ENCODE measurements at places on chromosomes 16 and 17.

- DNase-seq: no peak
Measured at GRCh38 chr17:60496041-60496440, 30.0 kb downstream of the APPBP2 start.

- no peak for DNase-seq
Measured at GRCh38 chr17:17151541-17151940, 54.6 kb downstream of the PLD6 start.

- no peak for DNase-seq
Measured at GRCh38 chr17:41462705-41463104, 4.5 kb downstream of the KRT32 start.

- DNase-seq: no peak
Measured at GRCh38 chr17:66625311-66625767, 209.6 kb upstream of the CACNG5 start.

- no peak for DNase-seq
Measured at GRCh38 chr17:2749058-2749783, at the start of gene CCDC92B. TSS of gene CCDC92B (minus strand) at chr17:2749652. CDS start at chr17:2735145, 14,507 bp downstream.

DNA sequence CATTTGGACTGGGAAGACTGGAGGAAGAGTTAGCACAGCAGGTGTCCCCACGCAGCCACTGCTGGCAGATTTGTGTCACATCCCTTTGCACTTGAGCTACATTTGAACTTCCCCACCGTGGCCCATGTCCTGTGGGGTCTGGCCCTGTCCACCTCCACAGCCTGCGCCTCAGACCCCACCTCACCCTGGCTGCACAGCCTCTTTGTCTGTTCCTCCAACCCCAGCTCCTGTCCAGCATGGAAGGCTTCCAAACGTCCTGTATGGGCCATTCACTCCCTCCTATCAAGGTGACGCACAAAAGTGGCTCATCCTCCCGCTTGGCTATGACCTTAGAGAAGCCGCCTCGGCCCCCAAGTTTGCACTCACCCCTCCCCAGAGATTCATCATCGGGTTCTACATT, 200.6 kb downstream of the FOXL1 start:
- no peak for DNase-seq

DNA sequence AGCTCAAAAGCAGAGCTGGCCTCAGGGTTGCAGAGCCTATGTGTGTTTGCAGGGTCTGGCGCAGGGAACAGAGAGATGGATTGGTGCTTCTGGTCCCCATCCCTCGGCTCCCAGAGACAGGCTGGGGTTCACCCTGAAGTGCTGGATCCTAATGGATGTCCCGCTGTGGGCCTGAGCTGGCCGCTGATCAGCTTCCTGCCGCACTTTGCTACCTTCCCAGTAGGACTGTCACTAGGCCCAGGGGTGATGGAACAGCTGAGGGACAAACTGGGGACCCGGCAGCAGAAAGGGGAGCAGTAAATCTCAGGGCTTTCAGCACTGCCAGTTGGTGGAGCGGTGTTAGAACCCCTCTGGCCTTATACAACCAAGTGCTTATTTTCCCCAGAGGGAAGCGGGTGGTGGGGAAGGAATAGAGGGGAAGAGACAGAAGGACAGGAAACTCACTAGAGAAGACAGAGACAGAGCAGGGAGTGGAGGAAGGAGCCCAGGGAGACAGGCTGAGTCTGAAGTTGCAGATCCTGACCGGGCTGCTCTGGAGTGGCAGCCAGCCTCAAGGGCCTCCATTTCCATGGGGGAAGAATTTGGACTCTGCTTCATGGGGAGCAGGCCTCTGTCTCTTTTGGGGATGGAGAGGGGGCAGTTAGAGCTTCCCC, 78.6 kb downstream of the MRM1 start:
- no peak for DNase-seq

GRCh38 chr16:7362231-7362630, 29.6 kb downstream of the RBFOX1 start:
- no peak for DNase-seq

GRCh38 chr16:11611871-11612664, 25.3 kb upstream of the LITAF start:
- DNase-seq: no peak

GRCh38 chr17:73770849-73771229, 126.6 kb upstream of the SDK2 start:
- no peak for DNase-seq

DNA sequence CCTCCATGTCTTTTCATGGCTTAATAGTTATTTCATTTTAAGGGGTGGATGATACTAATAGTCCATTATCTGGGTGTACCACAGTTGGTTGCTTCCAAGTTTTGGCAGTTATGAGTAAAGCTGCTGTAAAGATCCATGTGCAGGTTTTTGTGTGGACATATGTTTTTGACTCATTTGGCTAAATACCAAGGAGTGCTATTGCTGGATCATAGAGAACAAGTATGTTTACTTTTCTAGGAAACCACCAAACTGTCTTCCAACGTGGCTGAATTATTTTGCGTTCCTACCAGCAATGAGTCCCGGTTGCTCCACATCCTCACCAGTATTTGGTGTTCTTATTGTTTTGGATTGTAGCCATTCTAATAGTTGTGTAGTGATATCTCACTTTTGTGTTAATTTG, 181.9 kb downstream of the SPECC1 start:
- no peak for DNase-seq

DNA sequence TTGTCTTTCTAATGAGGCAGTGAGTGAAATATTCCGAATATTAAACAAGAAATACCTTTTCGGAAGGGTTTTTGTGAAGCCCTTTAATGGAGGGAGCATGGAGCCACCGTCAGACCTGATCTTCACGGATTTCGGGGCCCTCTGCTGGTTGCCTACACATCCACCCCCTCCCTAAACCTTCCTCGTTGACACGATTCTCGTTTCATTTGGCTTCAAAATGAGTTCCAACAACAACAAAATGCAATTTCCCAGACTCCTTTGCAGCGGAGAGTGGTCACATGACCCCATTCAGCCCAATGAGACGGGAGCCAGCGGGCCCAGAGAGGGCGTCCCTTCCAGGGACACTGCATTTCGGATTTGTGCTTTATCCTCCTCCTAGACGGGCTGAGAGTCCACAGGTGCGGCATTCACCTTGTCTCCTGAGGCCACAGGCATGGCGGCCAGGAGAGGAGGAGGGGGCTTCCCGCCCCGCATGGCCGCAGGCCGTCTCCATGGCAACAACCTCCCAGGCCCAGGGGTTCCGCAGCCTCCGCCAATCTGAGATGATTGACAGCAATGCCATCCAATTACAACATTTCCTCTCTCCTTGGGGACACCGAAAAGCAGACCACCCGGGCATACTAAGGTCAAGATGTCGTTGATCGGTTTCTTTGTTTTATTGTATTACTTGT, 259.8 kb downstream of the C16orf95 start:
- no peak for DNase-seq

DNA sequence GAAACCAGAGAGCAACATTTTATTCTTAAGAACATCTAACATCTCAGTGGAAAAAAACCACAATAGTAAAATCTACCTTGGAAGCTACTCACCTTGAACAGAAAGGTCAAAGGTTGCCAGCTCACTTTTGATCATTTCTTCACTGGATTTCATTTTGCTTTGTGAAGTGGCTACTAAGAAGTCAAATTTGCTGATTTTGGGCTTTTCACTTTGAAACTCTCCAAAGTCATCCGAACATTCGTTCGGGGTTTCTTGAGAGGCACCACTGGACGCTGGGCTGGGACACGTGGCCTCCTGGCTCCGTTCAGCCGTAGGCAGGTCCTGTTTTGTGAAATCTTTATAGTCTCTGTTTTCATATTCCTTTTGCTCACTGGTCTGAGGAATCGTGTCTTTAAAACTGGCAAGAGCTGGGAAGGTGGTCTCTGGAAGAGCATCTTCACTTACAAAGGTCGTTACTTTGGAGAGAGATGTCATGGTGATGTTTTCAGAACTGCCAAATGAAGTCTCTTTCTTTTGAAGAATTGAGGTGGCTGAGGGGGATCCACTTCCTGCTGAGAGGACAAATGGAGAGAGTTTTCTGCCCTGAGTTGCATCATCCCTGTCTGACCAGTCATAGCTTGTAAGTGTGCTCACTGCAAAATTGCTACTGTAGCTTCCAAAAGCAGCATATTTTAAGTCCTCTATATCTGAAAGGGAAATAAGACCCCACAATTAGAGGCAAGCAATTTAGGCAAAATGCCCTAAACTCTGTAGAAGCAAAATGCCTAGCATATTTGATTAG, 52.4 kb downstream of the DUSP14 start:
- DNase-seq: no peak

DNA sequence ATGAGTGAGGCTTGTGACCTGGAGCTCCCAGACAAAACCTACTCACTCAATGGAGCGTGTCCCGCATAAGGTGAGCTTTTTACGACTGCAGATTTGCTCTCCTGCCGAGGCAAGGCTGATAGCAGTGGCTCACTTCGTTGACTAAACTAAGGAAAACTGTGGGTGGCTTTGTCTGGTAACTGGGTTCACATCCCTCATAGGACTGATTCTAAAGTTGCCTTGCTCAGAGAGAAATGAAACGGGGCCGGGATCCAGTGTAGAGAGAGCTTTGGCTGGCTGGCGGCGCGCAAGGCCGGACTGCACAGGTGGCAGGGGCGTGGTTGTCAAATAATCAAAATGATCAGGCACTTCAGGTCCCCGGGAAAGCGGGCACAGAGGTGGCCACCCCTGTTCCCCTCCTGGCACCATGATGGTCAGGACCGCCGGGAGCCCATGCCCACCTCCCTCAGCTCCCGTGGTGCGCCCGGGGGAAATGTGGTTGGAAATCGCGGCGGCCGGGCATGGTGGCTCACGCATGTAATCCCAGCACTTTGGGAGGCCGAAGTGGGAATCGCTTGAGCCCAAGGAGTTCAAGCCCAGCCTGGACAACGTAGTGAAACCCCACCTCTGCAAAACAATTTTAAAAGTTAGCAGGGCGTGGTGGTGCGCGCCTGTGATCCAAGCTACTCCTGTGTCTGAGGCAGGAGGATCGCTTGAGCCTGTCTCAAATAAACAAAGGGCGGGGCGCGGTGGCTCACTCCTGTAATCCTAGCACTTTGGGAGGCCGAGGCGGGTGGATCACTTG, 26.6 kb upstream of the OR1F1 start:
- DNase-seq: no peak

- DNase-seq: no peak
Measured at GRCh38 chr16:29313559-29314048, 92.9 kb downstream of the NPIPB11 start.

DNA sequence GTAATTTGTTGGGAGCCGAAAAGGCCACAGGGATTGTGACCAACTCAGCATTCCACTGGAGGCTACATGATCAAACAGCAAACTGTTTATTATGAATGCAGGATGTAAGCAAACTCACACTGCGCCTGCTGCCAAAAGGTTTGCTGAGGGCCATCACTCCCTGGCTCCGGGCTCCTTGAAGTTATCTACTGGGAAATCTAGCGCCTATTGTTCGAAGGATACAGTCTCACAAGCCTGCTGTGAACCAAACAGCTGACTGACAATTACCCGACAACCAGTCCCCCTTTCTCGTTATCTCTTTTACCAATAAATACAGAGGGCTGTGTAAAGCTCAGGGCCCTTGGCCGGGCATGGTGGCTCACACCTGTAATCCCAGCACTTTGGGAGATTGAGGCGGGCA, 52.5 kb downstream of the BCL7C start:
- DNase-seq: no peak

DNA sequence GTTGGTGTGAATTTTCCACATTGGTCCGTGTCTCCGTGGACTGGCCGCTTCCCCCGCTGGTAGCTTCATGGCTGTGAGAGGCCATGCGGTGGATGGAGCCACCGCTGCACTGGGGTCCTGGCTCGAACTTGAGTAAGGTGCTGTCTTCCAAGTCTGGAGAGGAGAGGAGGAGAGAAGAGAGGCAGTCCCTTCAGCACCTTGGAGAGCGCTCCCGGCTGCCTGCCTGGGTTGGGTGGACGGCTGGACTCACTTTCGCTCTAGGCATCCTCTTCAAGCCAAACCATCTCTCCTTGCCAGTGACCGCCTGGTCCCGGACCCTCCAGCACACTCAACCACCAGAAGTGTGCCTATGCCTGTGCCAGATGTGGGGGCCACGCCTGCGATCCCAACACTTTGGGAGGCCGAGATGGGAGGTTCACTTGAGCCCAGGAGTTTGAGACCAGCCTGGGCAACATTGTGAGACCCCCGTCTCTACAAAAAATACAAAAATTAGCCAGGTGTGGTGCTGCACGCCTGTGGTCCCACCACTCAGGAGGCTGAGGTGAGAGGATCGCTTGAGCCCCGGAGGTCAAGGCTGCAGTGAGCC, 6.2 kb downstream of the JPH3 start:
- DNase-seq: peak; percentile 83

DNA sequence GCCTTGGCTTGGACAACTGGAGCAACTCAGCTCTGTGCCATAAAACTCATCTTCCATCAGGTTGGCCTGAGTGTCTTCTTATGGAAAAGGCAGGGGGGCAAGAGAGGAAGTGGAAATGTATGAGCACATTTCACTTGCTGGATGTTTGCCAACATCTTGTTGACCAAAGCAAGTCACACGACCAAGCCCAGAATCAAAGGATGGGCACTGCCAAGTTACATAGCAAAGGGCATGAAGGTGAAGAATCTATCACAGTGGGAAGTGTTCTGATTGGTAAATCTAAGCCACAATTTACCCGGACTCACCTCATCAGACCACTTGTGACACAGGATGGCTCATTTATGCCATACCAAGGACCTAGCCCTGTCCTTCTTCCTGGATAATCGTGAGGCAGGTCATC, 310.5 kb upstream of the IRX5 start:
- no peak for DNase-seq

- DNase-seq: no peak
Measured at GRCh38 chr16:66442502-66443268, 15.6 kb downstream of the BEAN1 start.

DNA sequence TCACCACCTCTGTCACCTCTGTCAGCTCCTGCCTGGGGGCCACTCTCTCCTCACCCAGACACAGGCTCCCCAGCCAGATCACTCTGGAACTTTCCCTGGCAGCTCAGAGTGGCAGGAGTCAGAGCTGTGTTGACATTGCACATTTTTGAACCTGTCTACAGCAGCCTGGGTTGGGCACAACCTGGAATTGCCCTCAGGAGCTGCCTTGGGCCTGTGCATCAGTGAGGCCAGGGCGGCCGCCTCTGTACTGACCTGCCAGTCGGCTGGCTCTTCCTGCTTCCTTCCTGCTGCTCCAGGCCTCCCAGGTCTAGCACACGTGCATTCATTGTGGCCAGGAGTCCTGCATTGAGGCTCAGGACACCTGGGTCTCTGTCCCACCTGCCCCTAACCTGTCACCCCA, 14.2 kb upstream of the TMEM11 start:
- no peak for DNase-seq
